CD4-positive, alpha-beta T cell (primary cell): ENCODE measurements at places on chromosomes 1 and 21.

DNA sequence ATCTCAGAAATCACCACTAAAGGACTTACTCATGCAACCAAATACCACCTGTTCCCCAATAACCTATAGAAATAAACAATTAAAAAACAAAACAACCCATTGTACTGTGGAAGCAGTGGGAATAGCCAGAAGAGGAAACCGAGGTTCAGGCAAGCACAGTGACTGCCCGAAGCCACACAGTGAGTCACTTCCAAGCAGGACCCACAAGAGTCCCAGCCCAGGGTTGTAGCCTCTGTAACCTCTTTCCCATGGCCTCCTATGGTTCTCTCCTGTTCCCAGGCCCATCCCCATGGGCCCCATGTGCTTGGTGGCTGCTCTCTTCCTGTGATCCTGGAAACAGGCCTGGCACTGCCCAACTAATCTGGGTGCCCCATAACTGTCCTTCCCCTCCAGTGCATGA is 29.0 kb upstream of the HTR1D start:
- DNase-seq: no peak

DNA sequence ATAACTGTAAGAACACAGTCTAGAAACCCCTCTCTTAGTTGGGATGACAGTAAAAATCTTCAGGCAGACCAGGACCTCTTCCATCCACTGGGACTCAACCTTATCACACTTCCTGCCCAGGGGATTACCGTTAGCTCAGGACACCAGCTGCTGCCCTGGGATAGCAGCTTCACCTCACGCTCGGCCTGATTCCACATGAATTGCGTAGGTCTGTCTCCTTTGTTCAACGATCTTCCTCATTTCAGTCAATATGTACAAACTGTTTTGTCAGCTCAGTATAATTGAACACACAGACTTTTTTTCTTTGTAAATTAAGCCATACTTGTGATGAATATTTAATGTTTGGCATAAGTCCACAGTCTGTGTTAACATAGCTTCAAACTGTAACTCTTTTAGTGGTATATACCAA is 290.4 kb downstream of the GRIK1 start:
- DNase-seq: no peak

DNA sequence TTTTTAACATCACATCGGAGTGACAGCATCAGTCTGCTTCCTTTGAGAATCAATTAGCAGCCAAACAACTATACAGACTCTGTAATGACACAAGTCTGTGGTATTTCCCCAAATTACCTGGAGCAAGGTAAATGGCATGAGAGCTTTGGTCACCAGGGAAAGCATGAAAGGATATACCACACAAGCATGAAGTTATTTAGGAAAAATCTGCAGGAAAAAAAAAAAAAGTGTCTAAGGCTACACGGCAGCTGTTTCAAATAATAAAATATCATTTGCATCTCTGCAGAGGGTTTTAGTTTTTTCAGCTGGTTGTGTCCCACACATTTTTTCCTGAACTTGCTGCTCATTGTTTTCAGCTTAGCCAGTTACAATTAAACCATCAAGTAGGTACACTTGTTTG is 234.7 kb downstream of the TTLL7 start:
- no peak for DNase-seq

DNA sequence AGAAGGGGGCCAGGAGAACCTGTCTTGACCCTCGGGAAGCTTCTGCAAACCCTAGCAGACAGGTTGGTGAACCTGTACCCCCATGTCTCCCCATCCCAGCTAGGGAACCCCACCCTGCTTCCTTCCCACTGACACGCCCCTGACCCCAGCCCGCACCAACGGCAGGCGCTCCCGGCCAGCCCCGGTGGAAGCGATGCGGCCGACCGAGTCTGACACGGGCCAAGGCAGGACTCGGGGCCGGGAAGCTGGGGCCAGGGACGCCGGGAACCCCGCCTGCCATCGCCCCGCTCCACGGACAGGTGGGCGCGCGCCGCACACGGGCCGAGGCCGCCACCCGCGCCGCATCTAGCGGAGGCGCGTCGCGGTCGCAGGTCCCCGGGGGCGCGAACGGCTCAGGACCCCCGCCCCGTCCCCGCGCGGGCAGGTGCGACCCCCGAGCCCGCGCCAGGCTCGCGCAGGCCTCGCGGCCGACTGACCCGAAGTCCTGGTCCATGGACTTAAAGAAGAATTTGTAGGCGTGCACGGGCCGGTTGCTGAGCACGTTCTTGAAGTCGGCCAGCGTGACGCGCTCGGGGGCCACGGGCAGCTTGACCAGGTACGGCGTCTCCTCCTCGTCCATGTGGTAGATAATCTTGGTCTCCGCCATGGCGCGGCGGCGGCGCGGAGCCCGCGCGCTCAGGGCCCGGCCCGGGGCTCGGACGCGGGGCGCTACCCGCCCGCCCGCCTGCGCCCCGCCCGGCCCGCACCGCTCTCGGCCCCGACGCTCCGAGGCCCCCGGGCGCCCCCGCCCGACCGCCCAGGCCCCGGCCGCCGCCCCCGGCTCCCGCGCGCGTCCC is 580 bp downstream of the DVL1 start:
- DNase-seq: no peak

DNA sequence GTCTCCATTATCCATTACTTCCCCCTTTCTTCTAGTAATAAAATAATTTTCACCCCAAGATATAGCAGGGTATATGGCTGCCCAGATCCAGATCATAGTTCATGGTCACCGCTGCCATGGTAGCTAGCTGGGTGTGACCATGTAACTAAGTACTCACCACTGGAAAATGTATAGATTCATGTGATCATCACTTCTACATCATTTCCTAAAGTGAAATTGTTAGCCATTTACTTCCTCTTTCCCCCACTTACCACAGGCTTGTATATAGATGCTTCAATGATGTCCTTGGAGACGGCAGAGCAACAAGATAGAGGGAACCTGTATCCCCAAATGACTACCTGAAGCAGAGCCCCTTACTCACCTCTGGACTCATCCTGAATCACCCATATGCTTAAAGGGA is 22.7 kb upstream of the EYA3 start:
- DNase-seq: peak; percentile 60

DNA sequence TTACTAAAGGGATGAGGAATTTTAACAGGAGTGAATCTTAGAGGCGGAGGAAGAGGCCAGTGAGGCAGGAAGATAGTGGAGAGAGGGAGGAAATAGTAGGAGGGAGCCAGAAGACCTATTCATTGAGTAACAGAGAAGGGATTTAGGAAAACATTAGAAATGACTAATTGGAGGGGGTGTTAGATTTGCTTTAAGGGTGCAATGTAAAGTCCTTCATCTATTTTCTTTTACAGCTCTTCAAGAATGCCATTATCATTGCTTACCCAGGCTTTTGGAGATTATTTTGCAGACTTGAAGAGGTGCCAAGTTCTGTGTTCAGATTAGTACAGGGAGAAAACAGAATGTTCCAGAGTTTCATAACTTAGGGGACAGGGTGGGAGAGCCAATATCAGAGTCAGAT is 33.8 kb downstream of the OR10J1 start:
- DNase-seq: no peak

- no peak for DNase-seq
Observed at GRCh38 chr1:29481031-29481430, 244.7 kb downstream of the PTPRU start.

DNA sequence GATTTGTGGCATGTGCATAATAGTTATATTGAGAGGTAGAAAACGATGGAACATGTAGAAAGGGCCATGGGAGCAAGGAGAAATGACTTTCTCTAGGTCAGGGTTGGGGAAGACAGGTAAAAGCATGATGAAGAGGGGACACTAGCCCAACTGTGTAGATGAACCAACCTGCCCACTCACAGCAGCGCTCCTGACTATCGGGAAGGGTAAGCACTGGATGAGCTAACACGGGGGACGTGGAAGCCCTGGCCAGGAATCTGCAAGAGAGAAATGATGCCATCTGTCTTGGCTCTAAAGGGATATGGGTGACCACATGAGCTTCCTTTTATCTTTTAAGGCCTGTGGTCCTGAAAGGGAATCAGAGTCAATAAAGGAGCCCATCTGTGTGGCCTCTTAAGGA is 36.2 kb upstream of the TMEM125 start:
- DNase-seq: no peak

GRCh38 chr1:29682919-29683295 is 446.6 kb downstream of the PTPRU start:
- DNase-seq: no peak

- DNase-seq: no peak
Observed at GRCh38 chr1:110184446-110184845, 25.7 kb upstream of the KCNC4 start.

DNA sequence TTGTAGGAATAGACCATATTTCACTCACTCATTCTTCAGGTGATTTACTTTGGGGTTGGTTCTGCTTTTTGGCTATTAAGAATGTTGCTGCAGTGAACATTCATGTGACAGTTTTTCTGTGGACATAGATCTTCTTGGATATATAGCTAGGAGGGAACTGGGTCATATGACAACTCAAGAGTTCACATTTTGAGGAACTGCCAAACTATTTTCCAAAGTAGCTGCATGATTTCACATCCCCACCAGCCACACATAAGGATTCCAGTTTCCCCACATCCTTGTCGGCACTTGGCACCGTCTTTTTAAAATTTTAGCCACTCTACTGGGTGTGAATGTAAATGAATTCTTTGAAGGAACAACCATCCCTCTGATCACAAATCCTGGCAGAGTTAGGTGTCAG is 126.0 kb downstream of the PRDM2 start:
- DNase-seq: no peak

DNA sequence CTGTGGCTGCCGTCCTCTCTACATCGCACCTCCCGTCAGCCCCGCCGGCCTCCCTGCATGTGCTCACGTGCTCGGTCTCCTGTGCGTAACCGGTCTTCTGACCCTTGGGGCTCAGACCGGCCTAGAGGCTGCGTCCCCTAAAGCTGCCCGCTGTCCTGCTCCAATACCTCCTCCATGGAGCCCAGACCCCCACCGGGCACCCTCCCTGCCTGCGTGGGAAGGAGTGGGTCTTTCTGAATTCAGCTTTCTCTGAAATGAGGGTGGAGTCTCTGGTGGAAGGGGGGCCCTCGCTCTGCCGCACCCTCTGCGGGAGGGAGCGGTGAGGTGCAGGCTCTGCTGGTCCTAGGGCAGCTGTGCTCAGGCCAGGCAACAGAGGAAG is 18.7 kb upstream of the POFUT2 start:
- no peak for DNase-seq

GRCh38 chr1:179295164-179295755 is 1.7 kb downstream of the SOAT1 start:
- no peak for DNase-seq

- peak; percentile 66 for DNase-seq
Observed at GRCh38 chr1:10692401-10693021, 103.9 kb downstream of the CASZ1 start.

DNA sequence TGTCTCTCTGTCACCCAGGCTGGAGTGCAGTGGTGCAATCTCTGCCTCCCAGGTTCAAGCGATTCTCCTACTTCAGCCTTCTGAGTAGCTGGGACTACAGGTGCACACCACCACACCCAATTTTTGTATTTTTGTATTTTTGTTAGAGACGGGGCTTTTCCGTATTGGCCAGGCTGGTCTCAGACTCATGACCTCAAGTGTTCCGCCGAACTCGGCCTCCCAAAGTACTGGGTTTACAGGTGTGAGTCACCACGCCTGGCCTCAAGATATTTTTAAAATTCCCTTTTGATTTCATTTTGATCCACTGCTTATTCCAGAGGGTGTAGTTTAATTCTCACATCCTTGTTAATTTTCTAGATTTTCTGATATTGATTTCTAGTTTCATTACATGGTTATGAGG is 3.8 kb downstream of the IFI44L start:
- no peak for DNase-seq

GRCh38 chr1:207181847-207182246 is 77.8 kb downstream of the C4BPA start:
- DNase-seq: no peak

DNA sequence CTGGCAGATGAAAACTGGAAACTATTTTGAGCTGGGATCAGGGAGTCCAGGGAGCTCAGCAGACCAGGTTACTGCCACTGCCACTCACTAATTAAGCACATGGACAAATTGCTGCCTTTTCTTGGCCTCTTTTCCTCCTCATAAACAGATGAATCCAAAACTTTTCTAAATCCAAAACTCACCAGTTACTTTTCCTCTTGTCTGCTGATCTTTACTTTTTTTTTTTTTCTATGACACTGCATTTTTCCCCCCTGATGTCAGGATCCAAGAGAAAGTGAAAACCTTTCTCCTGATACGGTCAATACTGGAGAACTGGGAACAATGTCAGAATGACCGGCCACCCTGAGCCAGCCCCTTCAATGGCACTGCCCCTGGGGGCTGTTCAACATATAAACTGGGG is 405.8 kb downstream of the DUSP10 start:
- DNase-seq: no peak

DNA sequence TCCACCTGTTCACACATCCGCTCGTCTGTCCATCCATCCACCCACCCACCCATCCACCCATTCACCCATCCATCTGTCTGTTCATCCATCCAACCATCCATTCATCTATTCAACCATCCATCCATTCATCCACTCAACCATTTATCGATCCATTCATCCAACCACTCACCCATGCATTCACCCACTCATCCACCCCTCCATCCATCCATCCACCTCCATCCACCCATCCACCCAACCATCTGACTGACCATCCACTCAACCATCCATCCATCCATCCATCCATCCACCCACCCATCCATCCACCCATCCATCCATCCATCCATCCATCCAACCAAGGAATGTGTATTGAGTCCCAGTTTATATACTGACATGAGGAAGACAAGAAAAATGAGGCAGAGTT is 73.1 kb downstream of the UMODL1 start:
- no peak for DNase-seq

DNA sequence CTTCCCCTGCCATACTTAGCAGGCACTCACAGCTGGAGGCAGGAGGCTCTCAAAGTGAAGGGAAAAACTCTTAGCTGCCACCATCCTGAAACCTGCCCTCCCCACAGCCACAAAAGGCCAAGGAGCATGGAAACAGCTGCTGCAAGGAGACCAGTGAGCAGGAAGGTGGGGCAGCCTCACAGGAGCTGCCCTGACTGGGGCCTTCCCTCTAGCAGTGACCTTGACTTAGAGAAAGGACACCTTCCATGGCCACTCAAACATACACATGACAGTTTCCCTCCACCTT is 126.3 kb downstream of the HIVEP3 start:
- no peak for DNase-seq

DNA sequence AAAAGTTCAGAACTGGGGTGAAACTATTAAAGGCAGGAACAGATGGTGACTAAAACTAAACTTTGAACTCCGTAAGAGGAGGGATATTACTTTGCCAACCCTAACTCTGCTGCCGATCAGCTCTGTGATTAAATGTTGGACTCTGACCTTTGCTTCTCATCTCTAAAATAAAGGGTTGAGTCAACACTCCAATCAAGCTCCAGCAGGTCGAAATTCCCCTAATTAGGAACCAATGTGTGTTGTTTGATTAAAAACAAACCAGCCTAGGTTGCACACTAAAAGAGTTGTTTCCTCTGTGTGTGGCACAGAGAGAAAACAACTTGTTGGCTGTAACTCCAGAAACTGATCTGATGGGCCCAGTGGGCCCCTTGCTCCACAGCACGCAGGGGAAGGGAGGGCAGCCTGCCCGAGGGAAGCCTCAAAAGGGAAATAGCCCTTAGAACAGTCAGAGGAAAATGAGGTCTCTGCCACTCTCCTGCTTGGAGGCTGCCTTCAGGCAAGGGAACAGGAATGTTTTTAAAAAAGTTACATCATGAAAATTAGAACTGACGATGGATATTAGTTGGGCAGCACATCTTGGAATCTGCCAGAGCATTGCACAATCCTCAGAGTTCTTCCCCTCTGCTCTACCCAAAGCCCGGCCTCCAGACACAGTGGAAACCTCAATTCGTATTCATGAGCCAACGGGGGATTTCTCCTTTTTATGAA is 69.3 kb downstream of the KCTD3 start:
- no peak for DNase-seq

- no peak for DNase-seq
Observed at GRCh38 chr1:208209286-208209685, 34.9 kb downstream of the PLXNA2 start.

GRCh38 chr21:37535130-37535529 is 168.6 kb downstream of the DYRK1A start:
- DNase-seq: no peak
